ENCODE measurements at places on chromosomes 6 and 20.

DNA sequence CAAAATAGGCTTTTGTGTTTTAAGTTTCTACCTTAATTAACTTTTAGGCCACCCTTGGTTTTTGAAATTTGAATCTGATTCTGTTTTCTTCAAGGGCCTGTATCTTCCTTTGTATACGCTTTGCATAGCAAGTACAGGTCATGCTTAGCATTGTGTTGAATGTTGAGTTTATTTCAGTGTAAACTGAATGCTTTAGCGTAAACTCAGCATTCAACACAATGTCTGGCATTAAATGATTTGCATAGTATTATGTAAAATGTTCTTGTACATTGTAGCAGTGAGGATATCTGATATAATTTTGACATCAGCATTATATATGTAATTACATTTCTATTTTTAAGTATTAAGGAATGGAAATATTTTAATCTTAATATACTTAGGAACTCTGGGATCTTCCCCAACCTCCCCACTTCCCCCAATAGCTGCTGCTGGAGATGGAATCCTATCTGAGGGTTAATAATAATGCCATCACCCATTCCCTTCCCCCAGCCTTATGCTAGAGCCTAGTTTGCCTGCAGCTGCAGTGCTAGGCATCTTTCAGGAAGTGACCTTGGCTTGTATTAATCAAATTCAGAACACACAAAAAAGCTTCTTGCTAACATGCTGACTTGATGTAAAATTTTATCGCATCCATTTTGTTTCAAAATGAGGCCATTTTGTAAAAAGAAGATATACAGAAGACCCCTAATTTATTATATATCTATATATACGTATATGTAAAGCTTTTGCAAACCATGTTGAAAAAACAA, 73.1 kb downstream of the NCOA3 start:
- no peak for DNase-seq

DNA sequence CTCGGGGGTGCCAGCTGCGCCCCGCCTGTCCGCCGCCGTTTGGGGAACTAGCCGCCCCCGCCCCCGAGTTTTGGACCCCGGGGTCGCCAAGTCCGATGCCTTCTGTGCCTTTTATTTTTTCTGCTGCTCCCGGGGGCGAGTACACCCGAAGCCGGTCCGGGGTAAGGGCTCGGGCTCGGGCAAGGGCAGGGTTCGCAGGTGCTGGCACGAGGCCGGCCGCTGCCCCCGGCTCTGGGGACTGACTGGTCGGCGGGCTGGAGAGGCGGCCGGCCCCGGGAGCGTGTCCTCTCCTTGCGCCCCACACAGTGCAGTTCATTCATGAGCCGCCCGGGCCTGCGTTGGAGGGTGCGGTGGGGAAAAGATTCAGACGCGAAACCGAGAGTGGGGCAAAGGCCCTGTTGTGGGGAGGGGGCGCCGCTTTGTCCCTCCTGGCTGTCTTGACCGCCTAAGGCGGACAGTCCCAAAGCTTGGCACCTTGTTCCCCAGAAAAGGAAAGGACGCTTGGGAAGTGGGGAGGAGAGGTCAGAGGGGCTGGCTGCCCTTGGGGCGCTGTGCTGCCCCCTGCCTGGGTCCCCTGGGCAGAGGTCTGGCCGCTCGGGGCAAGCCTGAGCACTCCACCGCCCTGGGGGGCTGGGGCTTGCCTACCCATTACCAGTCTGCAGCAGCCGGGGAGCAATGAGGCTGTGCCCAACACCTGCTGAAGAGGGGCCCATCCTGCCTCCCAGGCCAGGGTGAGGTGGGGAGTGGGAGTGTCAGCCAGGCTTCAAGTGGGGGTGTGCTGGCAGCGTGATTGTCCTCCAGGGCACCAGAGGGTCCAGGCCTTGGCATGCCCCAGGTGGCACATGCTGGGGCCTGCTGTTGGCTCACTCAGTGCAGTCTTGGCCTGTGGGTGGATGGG, 915 bp downstream of the TMEM63B start:
- no peak for DNase-seq

- DNase-seq = no peak
These were observed 69.7 kb downstream of the ANKS1A start for GRCh38 chr6:34958734-34959133.

- DNase-seq = no peak
These were observed 23.6 kb downstream of the PKHD1 start for GRCh38 chr6:52063584-52064344.

DNA sequence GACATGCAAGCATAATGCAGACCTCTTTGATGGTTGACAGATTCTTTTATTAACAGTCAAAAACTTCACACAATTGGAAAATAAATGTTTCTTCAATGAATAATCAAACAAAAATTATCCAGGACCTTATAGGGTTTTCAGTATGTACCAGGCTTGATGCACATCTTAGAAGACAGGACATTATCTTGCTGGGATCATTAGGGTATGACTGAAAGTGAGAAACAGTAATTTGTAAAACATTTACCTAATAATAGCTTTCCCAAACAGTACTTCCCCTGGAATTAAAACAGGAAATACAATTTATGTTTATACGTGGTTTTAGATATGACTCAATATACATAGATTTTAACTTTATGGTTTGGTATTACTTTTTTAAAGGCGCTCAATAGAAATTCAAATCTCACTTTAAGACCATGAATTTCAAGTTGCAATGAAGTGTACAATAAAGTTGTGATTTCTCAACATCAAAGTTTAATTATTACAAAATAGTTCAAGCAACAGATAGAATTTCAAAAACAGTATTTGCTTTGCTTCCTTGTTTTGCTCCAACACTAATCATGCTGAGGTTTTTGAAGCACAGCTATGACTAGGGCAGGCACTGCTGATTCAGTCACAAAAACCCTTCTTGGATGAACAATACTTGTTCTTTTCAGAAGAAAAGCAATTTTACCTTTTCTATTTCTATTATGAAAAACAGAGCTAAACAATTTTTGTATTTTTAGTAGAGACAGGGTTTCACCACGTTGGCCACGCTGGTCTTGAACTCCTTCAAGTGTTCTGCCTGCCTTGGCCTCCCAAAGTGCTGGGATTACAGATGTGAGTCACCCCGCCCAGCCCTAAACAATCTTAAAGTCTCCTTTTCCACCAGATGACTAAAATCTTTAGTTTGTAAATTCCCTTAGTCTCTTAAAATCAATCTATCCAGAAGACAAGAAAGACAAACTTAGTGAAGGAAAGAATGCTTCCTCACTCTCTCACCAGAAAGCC, 13.7 kb downstream of the SOD2 start:
- no peak for DNase-seq

All from substantia nigra (tissue), 51 donors.